ENCODE measurements at places on chromosomes 12 and 14.

GRCh38 chr12:52024845-52025230, 18.1 kb downstream of the TAMALIN start:
- no peak for DNase-seq

DNA sequence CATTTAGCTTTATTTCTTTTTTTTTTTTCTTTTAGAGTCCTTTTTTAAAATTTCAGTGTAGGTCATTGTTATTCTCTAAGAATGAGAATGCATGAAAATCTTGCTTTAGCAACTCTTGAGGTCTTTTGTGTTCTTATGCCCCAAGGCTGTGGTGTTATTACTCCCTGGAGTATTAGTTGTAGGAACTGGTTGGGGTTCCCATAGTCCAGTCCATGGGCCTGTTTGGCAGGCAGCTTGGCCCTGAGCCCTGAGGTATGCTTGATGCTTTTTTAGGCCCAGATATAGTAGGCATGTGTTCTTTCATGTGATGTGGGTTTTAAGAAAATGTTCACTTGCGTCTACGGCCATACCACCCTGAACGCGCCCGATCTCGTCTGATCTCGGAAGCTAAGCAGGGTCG, 1.6 kb downstream of the FAM234B start:
- no peak for DNase-seq

GRCh38 chr12:132217800-132218526, 73.7 kb downstream of the NOC4L start:
- DNase-seq = no peak

GRCh38 chr12:71636704-71637115, 26.9 kb downstream of the ZFC3H1 start:
- DNase-seq = no peak

- DNase-seq = no peak
These were observed 23.9 kb downstream of the PRICKLE1 start for GRCh38 chr12:42565633-42566032.

DNA sequence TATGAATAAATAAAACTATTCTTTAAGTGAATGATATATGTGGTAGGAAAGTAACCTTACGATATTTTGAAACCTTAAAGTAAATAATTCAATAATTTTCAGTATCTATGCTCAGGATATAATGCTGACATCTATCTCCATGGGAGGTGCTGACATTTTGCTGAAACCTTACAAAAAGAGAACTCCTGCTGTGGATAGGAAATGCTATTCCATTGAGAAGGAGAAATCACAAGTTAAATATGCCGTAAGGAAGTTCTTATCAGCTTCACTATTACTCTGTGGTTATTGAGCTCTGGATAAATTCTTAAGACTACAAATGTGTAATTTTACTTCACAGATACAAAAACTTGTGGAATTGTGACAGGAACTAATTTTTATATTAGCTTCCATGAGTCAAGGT, 722.1 kb downstream of the TMTC2 start:
- DNase-seq = no peak

- no peak for DNase-seq
These were observed 275.0 kb upstream of the G2E3 start for GRCh38 chr14:30283822-30284446.

GRCh38 chr12:57027011-57027804, 10.9 kb upstream of the TAC3 start:
- DNase-seq = no peak

DNA sequence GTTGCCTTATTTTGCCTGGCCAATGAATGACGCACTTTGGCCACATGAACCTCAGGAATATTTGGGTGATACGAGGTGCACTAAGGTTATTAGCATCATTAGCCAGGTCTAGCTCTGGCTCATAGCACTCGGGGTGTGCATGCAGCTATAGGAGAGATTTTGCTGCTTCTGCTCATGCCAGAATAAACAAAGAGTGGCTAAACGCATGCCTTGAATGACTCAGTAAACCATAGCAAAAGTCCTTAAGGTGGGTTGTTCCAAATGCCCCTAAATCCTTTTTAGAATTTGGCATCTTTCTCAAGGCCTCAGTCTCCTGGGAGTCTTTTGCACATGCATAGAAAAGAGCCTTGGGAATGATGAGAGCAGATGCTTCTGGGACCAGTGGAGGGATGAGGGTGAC, 343.7 kb upstream of the FKBP4 start:
- DNase-seq = peak; percentile 34

DNA sequence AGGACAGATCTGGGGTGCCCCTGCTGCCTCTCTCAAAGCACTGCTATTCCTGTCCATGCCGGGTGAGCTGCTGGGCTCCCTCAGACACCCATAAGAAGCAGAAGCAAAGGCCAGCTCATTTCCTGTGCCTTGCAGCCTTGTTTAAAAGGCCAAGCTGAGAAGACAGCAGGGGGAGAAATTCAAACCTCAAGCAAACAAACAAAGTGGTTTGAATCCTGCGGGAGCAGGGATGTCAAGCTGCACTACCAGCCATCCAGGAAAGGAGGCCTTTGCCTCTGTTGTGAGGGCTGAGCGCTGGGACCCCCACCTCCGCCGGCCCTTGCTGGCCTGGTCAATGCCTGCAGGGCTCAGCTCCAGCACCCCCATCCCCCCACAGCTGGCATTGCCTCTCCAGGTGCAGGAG, 176.5 kb downstream of the PIWIL1 start:
- no peak for DNase-seq

DNA sequence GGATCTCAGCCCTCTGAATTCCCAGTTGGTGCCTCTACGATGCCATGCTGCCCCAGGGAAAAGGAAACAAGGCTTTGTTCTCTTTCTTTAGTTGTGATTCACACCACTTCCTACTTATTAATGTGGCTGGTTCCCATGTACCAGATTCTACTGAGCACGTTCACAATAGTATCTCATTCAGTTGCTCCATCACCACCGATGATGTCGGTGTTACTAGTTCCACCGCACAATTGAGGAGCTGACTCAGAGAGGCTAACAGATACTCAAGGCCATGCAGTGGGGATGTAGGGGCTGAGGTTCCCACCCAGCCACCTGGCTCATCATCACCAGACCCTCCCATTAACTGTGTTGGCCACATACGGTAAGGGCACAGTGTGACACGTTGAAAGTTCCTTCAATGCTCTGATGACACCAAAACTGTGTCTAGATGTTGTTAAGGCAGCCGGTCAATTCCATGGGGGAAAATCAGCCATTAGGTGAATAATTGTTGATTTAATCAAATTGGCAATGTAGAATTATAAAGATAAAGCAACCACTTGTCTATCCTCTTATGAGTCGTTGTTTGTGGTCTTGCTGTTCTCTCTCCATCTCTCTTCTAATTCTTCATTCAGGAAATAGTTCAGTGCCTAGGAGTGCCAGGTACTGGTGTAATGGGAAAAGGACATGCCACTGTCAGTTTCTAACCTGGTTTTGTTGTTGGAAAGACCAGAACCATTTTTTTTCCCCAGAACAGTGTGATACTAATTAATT, 244.2 kb upstream of the CRY1 start:
- DNase-seq = no peak

DNA sequence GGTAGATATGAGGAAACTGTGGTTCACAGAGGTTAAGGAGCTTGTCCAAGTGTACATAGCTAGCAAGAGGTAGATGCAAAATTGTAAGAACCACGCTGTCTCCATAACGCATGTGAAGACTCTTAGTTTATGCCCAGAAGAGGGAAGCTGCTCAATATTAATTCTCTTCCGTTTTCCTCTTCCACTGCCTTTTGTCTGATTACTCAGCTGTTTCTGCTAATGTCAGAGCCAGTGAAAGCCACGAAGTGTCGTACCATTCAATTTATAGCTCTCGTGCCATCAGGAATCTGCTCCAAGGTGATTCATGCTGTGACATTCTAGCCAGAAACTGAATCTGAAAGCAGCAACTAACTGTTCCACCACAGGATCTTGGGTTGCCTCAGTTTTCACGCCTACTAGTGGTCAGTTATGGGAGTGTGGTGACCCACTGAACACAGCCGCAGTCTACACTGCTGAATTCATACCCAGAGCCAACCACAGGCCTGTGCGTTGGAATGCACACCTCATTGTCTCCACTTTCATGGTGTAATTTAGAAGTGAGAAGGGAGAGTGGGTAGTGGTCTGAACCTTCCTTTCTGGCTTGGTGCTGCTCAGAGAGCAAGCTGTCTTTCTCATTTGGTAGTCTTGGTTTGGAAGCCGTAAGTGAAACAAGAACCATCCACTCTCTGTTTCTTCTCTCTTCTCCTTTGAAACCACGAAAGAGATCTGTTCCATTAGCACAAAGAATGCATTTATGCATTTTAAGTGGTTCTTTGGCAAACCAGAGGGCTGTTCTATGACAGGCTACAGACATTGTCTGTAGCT, 74.2 kb upstream of the NAP1L1 start:
- peak; percentile 36 for DNase-seq

- DNase-seq = no peak
These were observed 393.7 kb downstream of the SOX5 start for GRCh38 chr12:23555825-23556207.

- no peak for DNase-seq
These were observed 6.9 kb downstream of the DERA start for GRCh38 chr12:15918066-15918465.

GRCh38 chr12:18320036-18320617, 58.8 kb downstream of the PIK3C2G start:
- peak; percentile 59 for DNase-seq

DNA sequence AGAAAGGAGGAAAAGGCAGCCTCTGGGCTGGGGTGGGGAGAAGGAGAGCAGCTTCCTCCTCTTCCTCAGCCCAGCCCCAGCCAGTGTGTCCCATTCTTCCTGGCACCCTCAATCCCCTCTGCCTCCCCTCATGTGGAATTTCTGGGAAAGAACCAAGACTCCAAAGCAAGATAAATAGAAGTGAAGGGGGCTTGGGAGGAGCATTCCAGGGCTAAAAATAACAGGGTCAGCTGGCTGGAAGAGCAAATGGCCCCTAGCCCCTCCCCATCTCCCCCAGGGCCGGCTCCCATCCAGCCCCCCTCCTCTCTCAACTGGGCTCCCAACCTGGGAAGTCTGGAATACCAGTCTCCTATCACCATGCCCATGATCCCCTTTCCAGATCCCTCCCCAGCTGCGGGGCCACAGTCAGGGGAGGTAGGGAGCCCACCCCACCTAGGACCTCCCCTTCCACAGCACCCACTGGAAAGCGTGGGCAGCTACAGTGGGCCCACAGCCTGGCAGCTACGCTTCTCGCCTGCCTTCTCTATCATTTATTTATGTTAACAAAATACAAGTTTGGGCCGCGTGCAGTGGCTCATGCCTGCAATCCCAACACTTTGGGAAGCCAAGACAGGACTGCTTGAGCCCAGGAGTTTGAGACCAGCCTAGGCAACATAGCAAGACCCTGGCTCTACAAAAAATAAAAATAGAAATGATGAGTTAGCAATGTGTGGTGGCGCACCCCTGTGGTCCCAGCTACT, 88.3 kb downstream of the IRF2BPL start:
- DNase-seq = no peak

DNA sequence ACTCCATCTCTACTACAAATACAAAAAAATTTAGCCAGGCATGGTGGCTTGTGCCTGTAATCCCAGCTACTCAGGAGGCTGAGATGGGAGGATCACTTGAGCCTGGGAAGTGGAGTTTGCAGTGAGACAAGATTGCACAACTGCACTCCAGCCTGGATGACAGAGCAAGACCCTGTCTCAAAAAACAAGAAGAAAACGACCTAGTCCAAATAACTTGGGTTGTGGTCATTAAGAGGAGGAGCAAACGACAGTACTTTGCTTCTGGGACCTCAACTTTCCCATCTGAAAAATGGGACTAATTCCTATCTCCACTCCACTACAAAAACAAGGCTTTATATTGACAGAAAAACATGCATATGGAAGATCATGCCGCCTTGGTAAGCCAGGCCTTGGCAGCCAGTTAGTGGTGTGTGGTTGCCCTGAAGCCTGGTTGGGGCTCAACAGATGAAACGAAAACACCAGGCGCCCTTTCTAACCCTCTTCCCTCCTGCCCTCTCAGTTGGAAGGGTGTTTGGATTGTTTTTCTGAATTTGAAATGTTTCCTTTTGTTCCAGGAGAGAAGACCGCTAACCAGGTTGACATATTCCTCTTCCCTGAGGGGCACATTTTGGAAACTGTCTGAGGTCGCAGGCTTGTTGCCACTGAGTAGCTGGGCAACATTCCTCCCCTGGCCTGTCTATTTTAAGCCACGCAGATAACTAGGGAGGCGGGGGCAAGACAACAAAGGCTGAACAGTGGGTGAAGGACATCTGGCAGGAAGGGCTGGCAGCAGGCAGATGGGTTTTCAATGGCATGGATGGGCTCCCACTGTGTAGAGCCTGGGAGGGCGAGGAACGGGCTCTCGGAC, 13.7 kb upstream of the VPS37B start:
- no peak for DNase-seq

DNA sequence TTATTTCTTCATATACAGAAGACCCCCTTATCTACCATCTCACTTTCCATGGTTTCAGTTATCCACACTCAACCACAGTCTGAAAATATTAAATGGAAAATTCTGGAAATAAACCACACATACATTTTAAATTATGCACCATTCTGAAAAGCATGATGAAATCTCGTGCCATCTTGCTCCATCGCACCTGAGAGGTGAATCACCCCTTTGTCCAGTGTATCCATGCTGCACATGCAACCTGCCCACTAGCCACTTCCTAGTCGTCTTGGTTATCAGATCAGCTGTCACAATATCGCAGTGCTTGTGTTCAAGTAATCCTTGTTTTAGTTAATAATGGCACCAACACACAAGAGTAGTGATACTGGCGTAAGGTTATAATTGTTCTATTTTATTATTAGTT, 145.7 kb downstream of the C12orf42 start:
- DNase-seq = no peak

DNA sequence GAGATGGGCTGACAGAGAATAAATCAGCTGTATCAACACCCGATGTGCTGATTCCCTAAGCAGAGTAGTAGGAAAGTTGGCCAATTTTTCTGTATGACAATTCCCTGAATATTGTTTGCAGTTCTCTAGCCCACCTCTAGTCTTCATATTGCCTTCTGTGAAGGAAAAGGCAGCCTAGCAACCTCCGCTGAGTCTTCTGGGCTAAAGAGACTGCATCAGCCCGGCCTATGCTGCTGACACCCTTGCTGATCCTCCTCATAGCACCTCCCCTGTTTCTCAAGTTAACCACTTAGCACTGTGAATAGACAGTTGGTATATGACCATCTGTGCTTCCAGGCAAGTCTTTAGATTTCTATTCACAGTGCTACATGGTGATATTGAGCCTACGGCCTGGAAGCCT, 161.1 kb upstream of the EGLN3 start:
- no peak for DNase-seq

- no peak for DNase-seq
These were observed 30.4 kb downstream of the XRCC3 start for GRCh38 chr14:103684871-103685270.

GRCh38 chr12:122610911-122611310, 83.9 kb downstream of the KNTC1 start:
- no peak for DNase-seq

GRCh38 chr12:129328235-129328634, 475.0 kb downstream of the GLT1D1 start:
- no peak for DNase-seq
